Vagina (tissue), 2 donors: ENCODE measurements at places on chromosomes 13 and 19.
A peak's percentile ranks its signal among the peaks of the same experiment; 100 is the strongest.

- no peak for DNase-seq
Measured at GRCh38 chr19:8074501-8074900, 21.9 kb downstream of the CCL25 start.

DNA sequence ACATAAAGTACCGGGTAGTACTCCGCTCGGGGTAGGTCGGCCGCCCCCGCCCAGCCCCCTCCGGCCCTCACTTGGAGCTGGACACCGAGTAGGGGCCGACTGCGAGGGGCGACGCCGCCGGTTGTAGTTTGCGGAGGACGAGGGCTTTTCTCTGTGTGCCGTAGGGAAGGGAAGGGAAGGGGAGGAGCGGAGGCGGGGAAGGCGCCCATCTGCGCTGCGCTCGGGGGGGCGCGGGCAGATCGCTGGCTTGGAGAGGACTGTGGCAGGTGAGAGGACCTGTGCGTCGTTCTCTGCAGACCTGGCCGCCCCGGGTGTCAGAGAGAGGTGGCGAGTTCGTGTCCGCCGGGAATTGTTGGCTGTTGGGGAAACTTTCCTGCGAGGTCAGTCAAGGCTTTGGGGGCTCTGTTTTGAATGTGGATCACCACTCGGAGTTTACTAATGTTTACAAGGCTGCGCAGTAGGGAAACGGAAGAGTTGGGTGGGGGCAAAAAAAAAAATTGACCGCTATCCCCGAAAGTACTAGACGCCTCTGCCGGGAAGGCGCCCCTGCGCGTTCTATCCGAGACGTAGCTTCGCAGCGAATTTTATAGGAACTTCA lies 1.4 kb downstream of the ING1 start:
- DNase-seq, result no peak

GRCh38 chr19:50912727-50913716 lies 1.8 kb upstream of the KLK4 start:
- DNase-seq, result no peak

GRCh38 chr13:54989418-54989817 lies 1960.8 kb downstream of the OLFM4 start:
- DNase-seq, result no peak

DNA sequence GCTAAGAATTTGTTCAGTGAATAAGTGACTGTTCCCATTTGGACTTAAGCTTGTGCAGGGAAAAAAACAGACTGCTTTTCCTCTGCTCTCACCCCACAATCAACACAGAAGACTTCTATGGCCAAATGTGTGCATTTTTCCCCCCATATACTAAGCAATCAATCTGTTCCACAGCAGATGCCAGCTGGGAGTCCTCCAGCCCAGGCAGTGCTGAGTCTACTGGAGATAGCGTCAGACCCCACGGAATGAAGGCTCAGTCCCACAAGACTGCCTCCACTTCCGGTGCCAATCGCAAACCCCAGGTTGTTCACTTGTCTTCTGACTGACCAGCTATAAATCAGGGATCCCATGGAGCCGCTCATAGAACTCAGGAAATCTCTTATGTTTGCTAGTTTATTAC lies 69.5 kb upstream of the ANKRD10 start:
- DNase-seq, result no peak

GRCh38 chr19:22607653-22608430 lies 26.3 kb upstream of the ZNF492 start:
- DNase-seq, result peak; percentile 74

GRCh38 chr19:46134527-46134926 lies 10.0 kb upstream of the IGFL3 start:
- DNase-seq, result no peak

GRCh38 chr19:15417699-15418098 lies 1.1 kb downstream of the AKAP8L start:
- no peak for DNase-seq

GRCh38 chr19:6095760-6096159 lies 14.5 kb downstream of the RFX2 start:
- no peak for DNase-seq

DNA sequence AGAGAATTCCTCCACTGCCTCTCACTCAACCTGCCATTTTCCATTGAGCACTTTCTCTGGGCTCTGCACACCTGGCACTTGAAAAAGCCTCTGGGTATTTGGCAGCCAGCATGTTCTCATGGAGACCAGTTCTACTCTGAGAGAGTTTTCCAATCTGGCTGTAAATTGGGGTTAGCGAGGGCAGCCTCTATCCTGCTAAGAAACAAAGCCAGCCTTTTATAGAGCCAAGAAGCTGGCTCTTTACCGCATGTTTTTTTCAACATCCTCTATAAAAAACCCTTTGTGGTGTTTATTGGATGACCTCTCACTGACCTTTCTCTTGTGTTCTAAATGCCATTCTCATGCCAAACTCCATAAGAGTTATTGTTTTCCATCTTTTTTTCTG lies 52.6 kb upstream of the RCBTB2 start:
- DNase-seq, result no peak
